Left lung (tissue), 14 donors: ENCODE measurements at places on chromosomes 5 and 9. TPM values are rescaled to one million over a fixed set of nuclear protein-coding genes. Genes with fewer than 3 reads are reported as not detected.

GRCh38 chr5:176803068-176803942 lies 7.1 kb upstream of the UNC5A start:
- peaks cover 68% of the 10 kb centered on the region for H3K27me3 ChIP-seq
- no peak for DNase-seq
- H3K36me3 ChIP-seq = no peaks in the 10 kb centered on the region
- H3K27ac ChIP-seq = no peak overlapping the region

DNA sequence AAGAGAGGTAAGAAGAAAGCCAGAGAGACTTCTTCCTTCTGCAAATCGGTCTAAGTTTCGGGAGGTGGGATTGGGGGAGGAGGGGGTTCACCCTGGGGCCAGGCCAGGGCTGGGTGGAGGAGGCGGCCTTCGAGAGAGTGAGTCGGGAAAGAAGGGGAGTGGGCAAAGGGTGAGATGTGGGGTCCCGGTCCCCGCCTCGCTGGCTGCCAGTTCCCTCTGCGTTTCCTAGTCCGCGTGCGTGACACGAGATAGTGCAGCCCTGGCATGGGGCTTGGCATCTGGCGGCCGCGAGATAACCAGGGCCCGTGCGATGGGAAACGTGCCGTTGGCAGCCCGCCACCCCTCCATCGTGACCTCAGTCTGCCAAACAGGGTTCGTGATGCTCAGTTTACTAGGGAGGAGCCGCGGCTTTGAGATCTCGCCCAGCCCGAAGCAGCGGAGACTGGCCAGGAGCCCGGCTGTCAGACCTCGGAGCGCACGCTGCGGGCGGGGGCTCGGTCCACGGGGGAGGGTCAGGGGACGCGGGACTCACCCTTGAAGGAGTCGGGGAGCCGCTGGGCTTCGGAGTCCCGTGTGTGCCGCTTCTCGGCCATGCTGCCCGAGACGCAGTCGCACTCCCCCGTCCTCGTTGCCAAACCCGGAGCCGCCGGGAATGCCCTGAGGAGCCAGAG lies at the start of gene STOM:
Gene STOM (minus strand): TSS at position 656 of the 671 bp plus-strand sequence. CDS start 63 bp downstream, at position 593.
- H3K4me1 ChIP-seq = peaks cover 78% of the 10 kb centered on the region
- peak; percentile 76 for DNase-seq
- H3K27me3 ChIP-seq = no peaks in the 10 kb centered on the region
- peak within 1 kb of the TSS; percentile 64 for H3K4me3 ChIP-seq

- H3K36me3 ChIP-seq = no peaks in the 10 kb centered on the region
- H3K27me3 ChIP-seq = no peaks in the 10 kb centered on the region
- DNase-seq = no peak
These were observed 27.9 kb downstream of the AFAP1L1 start for GRCh38 chr5:149299451-149300054.

DNA sequence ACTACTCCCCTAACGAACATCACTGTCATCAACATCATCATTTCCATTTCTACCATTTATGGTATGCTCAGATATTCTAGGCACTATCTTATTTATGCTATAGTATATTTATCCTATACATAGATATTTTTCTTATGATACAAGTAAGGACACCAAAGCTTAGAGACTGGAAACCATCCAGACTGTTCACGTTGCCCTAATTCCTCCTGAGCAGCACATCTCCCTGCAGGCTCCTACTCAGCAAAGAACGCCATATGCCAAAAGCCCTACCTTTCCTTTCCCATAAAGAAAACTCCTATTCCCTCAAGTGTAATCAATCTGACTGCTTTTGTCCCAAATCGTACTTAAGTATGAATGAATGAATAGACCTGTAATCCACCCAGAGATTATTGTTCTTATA lies 247.0 kb downstream of the PRELID2 start:
- H3K27ac ChIP-seq = no peak overlapping the region
- no peaks in the 10 kb centered on the region for H3K4me1 ChIP-seq
- H3K27me3 ChIP-seq = no peaks in the 10 kb centered on the region
- H3K4me3 ChIP-seq = no peak overlapping the region

- H3K4me3 ChIP-seq = no peak overlapping the region
- H3K27ac ChIP-seq = no peak overlapping the region
- no peak for DNase-seq
These were observed 56.6 kb downstream of the CAMSAP1 start for GRCh38 chr9:135850737-135851136.

- H3K4me3 ChIP-seq = no peak overlapping the region
- DNase-seq = no peak
- no peaks in the 10 kb centered on the region for H3K4me1 ChIP-seq
- no peak overlapping the region for H3K27ac ChIP-seq
These were observed 174.6 kb downstream of the FAM174A start for GRCh38 chr5:100709771-100710170.

- H3K27ac ChIP-seq = no peak overlapping the region
- no peak overlapping the region for H3K4me3 ChIP-seq
- no peak for DNase-seq
- H3K27me3 ChIP-seq = no peaks in the 10 kb centered on the region
- no peaks in the 10 kb centered on the region for H3K4me1 ChIP-seq
These were observed 52.9 kb downstream of the GLIS3 start for GRCh38 chr9:4246969-4247368.

GRCh38 chr9:99986642-99987041 lies 80.2 kb downstream of the STX17 start:
- no peak for DNase-seq
- H3K27me3 ChIP-seq = no peaks in the 10 kb centered on the region
- no peak overlapping the region for H3K4me3 ChIP-seq
- H3K4me1 ChIP-seq = no peaks in the 10 kb centered on the region
- no peak overlapping the region for H3K27ac ChIP-seq
- no peaks in the 10 kb centered on the region for H3K36me3 ChIP-seq

GRCh38 chr5:64594601-64595000 lies 88.8 kb downstream of the RGS7BP start:
- H3K4me1 ChIP-seq = no peaks in the 10 kb centered on the region
- no peak for DNase-seq
- no peak overlapping the region for H3K27ac ChIP-seq
- no peaks in the 10 kb centered on the region for H3K27me3 ChIP-seq
- H3K4me3 ChIP-seq = no peak overlapping the region

DNA sequence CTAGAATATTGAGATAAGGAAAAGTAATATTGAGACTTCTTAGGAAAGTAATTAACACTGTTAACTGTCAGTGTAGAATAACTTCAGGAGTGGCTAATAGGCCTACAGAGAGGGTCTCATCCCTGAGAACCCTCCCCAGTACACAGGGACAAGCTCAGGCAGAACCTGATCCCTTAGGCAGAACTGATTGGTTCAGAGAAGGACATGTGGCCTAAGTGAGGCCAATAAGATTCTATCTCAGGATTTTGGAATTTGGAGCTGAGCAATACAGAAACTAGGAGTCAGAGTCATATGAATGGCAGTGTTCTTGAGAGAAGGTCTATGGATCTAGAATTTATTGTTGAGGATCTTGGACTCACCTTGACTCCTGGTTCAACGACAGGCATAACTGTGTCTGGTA lies 10.9 kb upstream of the UBLCP1 start:
- no peaks in the 10 kb centered on the region for H3K36me3 ChIP-seq
- no peak overlapping the region for H3K4me3 ChIP-seq
- no peak overlapping the region for H3K27ac ChIP-seq
- no peaks in the 10 kb centered on the region for H3K4me1 ChIP-seq

GRCh38 chr5:120329095-120329494 lies 135.0 kb upstream of the PRR16 start:
- no peak overlapping the region for H3K27ac ChIP-seq
- H3K4me1 ChIP-seq = no peaks in the 10 kb centered on the region
- DNase-seq = no peak
- H3K4me3 ChIP-seq = no peak overlapping the region
- no peaks in the 10 kb centered on the region for H3K36me3 ChIP-seq

GRCh38 chr9:75892216-75892911 lies 1.9 kb downstream of the PCSK5 start:
- peaks cover 35% of the 10 kb centered on the region for H3K27me3 ChIP-seq
- no peaks in the 10 kb centered on the region for H3K36me3 ChIP-seq
- H3K4me3 ChIP-seq = peak overlapping the region; percentile 72
- peaks cover 4% of the 10 kb centered on the region for H3K4me1 ChIP-seq

- no peak for DNase-seq
- H3K4me1 ChIP-seq = no peaks in the 10 kb centered on the region
- H3K27me3 ChIP-seq = no peaks in the 10 kb centered on the region
- no peak overlapping the region for H3K27ac ChIP-seq
These were observed 47.1 kb upstream of the CTSL start for GRCh38 chr9:87678650-87679355.

GRCh38 chr9:29968831-29969230 lies 2395.6 kb upstream of the C9orf72 start:
- H3K27me3 ChIP-seq = no peaks in the 10 kb centered on the region
- H3K4me3 ChIP-seq = no peak overlapping the region
- no peak overlapping the region for H3K27ac ChIP-seq
- DNase-seq = no peak
- no peaks in the 10 kb centered on the region for H3K36me3 ChIP-seq

- H3K27me3 ChIP-seq = no peaks in the 10 kb centered on the region
- peaks cover 18% of the 10 kb centered on the region for H3K4me1 ChIP-seq
- DNase-seq = no peak
- no peak overlapping the region for H3K27ac ChIP-seq
- H3K4me3 ChIP-seq = no peak overlapping the region
These were observed 37.1 kb downstream of the PRDM6 start for GRCh38 chr5:123125962-123126732.

Gene PAPPA
- 4.3 TPM for total RNA-seq

Gene INSL6
- total RNA-seq = not detected

Gene ANKRD31
- 0.16 TPM for total RNA-seq

Gene PCDHB13
- total RNA-seq = 1.8 TPM

Gene OLFML2A
- total RNA-seq = 10.8 TPM

Gene TAF1L
- total RNA-seq = not detected

Gene MLANA
- total RNA-seq = not detected

Gene CBY3
- not detected for total RNA-seq

Gene CDC20B
- not detected for total RNA-seq

Gene LCP2
- total RNA-seq = 110 TPM

Gene IRX2
- total RNA-seq = 32.4 TPM
